ENCODE measurements at places on chromosomes 2 and 18.
A peak's percentile ranks its signal among the peaks of the same experiment; 100 is the strongest.

DNA sequence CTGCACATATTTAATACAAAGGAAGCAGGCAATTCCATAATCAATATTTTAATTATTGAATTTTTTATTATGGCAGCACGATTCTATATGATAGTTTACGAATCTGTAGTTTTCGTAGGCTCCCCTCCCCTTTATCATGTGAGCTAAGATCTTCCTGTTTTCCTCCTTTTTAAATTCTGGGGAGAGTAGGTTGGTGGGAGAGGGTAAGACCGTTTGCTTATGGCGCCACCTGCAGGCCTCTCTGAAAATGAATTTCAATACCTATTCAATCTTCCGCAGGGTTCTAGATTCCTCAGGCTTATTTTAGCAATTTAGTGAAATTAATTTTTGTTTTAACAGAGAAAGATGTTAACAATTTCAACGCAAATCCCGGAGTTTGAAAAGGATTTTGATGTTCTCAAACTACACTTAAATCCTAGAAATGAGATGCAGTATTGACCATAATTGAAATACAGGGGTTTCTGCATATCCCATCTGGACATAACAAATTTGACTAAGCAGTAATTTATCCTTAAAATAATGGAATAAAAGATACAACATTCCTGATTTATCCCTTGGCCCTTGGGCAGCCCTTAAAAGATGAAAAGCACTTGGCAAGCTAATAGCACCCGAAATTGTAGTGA, 12.8 kb upstream of the GBX2 start:
- peak; percentile 8 for DNase-seq

DNA sequence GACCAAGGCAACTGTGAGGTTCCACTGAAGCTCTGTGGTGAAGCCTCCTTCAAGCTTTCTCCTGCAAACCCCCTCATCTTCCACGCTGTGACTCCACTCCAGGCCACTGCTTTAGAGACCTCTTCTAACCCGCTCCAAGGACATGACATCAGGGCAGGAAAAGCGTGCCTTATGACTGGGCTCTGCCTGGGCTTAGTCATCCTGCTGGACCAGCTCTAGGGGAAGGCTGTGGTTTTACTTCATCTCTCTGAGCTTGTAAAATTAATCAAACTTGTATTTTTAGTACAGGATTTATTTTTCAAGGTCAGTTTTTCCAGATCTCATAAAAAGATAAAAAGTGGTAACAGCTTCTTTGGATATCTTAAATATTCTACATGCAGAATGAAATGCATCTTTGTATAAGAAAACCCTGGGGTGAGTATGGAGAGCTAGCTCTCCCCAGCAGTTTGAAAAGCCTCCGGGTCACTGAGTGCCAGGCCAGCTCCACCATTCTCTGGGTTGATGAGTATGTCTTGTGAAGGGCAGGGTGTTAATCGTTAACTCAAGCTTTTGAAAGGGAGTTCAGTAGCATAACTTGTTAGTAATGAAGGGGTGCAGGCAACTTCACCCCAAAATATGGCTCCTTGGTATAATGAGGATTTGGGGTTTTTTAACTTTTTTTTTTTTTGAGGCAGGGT, 33.1 kb upstream of the YPEL5 start:
- DNase-seq: no peak

DNA sequence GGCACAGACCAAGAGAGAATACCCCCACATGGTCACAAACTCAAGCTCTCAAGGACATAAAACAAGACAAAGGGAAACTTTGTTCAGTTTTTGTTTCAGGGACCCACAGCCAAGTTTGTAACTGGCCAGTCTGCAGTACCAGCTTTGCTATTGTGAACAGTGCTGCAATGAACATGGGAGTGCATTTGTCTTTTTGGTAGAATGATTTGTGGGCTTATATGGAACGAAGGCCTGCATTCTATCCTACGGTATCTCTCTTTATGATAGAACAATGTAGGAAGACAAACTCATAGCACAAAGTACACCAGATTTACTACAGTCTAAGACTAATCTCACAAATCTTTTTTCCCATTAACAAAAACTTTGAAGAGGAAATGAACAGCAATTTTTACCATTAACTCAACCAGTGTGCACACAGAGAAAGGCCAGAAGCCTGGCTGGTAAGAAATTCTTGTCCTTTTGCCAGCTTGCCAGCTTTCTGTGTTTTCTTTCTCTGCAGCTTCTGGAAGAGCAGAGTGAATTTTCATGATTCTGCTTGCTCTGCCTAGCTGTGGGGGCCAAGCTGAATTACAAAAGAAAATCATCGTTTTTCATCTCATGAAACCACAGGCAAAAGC, 37.1 kb upstream of the FEZ2 start:
- no peak for DNase-seq

DNA sequence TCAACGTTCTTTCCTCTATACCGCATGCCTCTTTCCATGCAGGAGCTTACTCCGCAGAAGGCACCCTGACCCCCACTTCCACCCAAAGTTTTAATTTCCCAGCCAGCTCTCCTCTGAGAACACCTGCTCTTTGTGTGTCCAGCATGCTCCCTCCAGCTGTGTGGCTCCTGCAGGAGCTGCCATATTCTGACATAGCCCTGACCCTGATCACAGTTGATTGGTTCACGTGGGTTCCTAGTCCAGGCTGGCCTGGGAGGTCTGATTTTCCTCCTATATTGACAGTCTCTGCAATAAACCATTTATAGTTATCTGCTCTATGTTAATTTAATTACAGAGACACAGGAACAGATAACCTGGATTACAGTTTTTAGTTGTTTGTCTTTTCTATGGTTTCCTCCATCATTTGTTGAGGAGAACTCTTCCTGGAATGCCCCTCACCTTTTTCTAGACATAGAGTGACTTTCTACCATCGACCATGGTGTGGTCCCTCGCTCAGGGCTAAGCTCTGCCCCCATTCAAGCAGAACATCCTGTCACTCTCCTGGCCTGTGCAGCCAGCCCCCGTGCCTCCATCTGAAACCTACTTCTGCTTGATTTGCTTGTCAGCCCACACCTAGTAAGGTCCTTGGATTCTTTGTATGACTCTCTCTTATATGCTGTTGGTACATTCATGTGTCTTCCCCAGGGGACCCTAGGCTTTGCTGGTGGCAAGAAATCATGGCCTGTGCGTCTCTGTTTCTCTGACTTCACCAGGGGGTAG, 231.5 kb downstream of the LPIN1 start:
- DNase-seq: no peak

GRCh38 chr2:71951718-71952404, 195.8 kb downstream of the CYP26B1 start:
- no peak for DNase-seq

DNA sequence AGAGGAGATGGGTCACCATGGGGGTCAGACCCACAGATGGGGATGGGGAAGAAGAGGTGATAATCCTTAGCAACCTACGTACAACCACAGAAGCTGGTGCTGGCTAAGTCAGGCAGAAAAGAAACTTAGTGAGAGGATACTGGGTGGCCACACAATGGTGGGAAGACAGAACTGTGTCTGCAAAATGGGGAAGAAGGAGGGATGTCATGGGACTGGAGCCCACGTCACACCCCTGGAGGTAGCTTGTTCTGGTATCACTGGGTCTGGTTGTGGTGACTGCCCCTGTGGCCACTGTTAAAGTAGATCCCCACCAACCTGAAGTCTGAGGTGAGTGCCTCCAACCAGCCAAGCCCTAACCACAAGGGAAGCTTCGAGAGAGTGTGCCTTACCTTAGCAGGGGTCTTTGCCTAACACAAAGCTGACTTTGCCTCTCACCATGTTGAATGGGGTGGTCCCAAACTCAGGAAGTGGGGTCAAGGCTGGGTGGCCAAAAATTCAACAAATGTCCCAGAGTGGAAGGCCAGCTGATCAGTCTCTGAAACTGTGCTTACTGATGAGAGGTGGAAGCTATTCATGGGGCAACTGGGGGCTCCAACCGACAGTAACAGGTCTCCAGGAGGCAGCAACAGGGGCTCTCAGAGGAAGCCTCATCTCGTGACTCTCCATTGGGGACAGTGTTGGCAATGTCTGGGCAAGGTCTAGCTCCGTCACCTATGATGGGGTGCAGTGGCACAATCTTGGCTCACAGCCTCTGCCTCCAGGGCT, 64.8 kb upstream of the SLC1A4 start:
- DNase-seq: no peak

DNA sequence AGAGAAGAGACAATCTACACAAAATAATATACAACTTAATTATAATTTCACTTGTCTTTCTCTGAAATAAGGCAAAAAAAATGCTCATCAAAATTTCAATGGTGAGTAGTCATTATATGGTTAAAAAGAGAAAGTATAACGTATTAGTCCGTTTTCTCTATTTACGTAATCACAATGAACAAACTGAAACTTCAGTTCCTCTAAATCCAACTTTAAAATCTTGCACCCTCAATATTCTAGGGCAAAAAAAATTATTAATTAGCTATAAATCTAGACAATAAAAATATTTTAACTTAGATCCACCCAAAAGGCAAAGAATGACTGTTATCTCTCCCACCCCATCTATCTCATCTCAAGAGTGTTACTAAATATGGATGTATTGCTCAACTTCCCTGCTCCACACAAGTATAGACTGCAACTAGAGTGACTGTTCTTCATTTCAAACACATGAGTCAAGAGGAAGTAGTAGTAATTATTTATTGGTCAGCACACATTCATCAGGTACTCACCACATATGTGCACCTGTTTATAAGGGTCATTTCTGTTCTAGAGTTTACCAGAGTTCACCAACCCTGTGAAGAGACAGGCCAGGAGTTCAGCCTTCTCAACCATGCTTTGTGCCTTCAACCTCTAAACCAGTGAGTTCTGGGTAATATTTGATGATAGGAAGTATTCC, 36.4 kb downstream of the STK39 start:
- no peak for DNase-seq

- DNase-seq: no peak
Observed at GRCh38 chr18:35495536-35496314, 2.0 kb downstream of the INO80C start.

GRCh38 chr2:84741182-84741822, 139.6 kb downstream of the TRABD2A start:
- peak; percentile 19 for DNase-seq

DNA sequence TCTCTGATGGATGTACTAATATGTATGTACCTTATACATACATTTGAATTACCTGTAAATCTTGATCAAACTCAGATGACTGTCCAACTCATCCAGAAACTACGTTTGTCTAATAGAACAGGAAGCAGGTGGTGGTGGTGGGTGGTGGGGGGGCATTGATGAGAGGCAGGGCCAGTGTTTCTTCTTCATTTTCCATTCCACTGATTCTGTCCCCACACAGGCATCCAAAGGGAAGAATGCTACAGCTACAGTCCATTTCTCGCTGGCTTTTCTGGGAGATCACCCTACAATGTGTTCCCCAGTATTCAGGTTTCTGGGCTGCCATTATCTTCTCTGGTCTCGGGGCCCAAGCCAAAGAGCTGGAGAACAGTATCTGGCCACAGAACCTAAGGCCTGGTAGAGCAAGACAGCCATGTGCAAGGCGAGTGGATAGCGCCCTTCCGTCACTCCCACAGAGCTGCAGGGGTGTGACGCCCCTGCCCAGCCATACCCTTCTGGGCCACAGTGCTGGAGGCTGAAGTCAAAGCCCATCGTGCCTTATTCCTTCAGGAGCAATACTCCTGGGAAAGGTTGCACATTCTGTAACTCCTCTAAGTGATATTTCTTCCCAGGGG, 54.5 kb downstream of the BCL11A start:
- DNase-seq: no peak

All from GM12864 (cell line).